Stimulated activated CD4-positive, alpha-beta T cell treated with anti-CD3 and anti-CD28 coated beads, Interleukin-12 subunit alpha, Interleukin-12 subunit beta, amount 100 ng/mL, for 4 hours (primary cell): ENCODE measurements at places on chromosomes 4 and X.

DNA sequence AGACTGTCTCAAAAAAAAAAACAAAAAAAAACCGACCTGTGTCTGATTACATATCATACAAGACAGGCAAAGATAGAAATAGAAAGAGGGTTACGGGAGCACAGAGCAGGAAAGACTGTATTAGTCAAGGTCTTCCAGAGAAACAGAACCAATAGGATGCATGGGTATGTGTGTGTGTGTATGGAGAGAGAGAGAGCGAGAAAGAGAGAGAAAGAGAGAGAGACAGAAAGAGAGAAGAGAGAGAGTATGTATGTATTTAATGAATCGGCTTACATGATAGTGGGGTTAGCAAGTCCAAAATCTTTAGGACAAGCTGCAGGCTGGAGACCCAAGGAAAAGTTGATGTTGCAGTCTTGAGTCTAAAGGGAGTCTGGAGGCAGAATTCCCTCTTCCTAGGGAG lies 7.5 kb upstream of the DDX3X start:
- no peak for DNase-seq

DNA sequence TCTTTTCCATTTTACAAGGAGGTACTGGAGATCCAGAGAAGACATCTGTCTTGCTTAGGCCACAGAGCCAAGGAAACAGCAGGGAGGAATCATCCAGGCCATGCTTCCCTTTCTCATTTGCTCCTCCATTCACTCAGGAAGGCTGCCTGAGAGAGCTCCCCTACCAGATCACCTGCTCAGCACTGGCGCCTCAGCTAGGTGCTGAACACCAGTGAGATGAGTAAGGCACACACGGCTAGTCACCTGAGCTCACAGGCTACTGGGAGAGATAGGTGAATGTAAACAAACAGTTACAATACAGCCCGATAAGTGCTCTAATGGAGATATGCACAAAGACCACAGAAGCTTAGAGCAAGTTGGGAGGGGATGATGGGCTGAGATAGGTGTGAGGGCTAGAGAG lies 149.8 kb upstream of the ARHGEF9 start:
- DNase-seq = no peak

GRCh38 chr4:128848461-128848860 lies 39.0 kb downstream of the JADE1 start:
- no peak for DNase-seq

DNA sequence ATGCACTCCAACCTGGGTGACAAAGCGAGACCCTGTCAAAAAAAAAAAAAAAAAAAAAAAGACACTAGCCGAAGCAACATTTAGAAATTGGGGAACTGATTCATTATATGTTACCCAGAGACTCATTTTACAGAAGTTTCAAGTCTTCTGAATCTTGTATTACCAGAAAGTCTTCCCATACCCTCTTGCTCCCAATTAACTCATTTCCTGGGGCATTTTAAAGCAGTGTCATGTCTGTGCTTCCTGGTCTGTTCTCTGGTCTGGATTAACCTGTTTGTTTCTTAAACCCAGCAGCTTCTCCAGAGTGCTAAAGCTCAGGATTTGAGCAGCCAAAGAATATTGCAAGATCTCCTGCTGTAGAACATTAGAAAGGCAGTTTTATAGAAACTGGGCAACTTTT lies 43.7 kb downstream of the FRMPD3 start:
- no peak for DNase-seq

- no peak for DNase-seq
These were observed 6.9 kb upstream of the TRPC3 start for GRCh38 chr4:121958777-121959176.

- peak; percentile 2 for DNase-seq
These were observed 594 bp upstream of the STAG2 start for GRCh38 chrX:123960956-123961267.

DNA sequence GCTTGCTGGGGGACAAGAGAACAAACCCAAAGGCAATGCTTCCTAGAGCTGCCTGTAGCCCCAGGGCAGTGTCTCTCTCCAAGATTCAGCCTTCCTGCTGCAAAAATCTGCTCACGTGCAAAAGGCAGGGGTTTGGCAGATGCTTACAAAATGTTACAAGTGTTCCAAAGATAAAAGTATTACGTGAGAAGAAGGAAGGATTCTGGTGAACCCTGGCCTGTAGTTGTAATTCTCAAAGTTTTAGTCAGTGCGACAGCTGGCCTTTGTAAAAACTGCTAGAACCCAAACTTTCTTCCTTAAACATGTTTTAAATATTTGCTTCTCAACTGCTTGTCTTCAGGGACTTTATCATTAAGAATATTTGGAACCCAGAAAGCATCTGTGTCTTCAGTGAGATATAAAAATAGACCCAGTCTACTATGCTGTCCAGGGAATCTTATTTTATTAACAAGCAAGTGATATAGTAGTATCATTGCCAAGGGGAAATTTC lies 232.3 kb downstream of the FRMPD4 start:
- no peak for DNase-seq

GRCh38 chr4:82562564-82562854 lies 721 bp upstream of the TMEM150C start:
- no peak for DNase-seq
